ENCODE measurements at places on chromosomes 1 and 21.

GRCh38 chr1:111747282-111747734 is 8.1 kb upstream of the INKA2 start:
- peak; percentile 56 for DNase-seq

GRCh38 chr1:150893336-150893913 is 6.5 kb downstream of the CTXND2 start:
- no peak for DNase-seq

- no peak for DNase-seq
These were observed 29.4 kb upstream of the KCNA10 start for GRCh38 chr1:110548381-110548780.

- DNase-seq: no peak
These were observed 45.8 kb upstream of the NTPCR start for GRCh38 chr1:232904566-232904965.

DNA sequence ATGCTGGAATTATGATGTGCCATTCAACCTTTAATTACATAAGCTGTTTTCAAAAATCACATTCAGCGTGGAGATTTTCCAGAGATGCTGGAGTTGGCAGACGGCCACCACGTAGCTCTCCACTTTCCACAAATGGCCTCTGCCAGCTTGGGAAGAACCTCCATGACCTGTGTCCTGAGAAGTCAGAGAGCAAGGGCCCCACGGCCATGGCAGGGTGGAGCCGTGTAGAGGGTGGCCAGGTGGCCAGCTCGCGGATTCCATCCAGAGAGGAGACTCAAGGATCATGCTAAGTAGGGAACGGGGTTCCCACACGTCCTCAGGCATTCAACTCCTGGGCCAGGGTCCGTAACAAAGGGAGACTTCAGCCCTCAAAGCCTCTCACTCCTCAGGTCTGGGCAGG is 1.3 kb upstream of the GALE start:
- no peak for DNase-seq

- no peak for DNase-seq
These were observed 44.4 kb downstream of the STPG1 start for GRCh38 chr1:24369199-24369598.

- no peak for DNase-seq
These were observed 30.8 kb upstream of the ADARB1 start for GRCh38 chr21:45043541-45044020.

DNA sequence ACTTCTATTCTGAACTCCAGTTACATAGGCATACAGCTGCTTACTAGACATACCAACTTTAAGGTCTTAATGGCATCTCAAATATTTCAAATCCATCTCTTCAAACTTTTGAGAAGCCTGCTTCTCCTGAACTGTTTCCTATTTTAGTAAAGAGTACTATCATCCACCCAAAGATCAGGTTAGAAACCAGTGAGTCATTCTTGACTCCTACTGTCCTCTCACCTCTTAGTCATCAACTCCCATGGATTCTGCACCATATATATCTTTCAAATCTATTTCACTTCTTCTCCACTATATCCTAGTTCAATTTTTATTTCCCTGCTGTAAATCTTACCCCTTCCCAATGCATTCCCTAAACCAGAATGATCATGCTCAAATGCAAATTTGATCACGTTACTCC is 18.1 kb upstream of the BEND5 start:
- DNase-seq: no peak

Data from CD8-positive, alpha-beta T cell (primary cell).